ENCODE measurements at places on chromosomes 6 and 20. TPM values are rescaled to one million over a fixed set of nuclear protein-coding genes. Genes with fewer than 3 reads are reported as not detected.

Gene QKI
- 81.8 TPM for total RNA-seq

Gene TNFRSF6B
- 3.3 TPM for total RNA-seq

Gene RGS17
- 0.24 TPM for total RNA-seq

GRCh38 chr20:15866916-15867730 is 706.1 kb downstream of the KIF16B start:
- H3K36me3 ChIP-seq, result no peaks in the 10 kb centered on the region
- H3K4me3 ChIP-seq, result no peak overlapping the region
- H3K27me3 ChIP-seq, result no peaks in the 10 kb centered on the region
- no peaks in the 10 kb centered on the region for H3K4me1 ChIP-seq
- no peak overlapping the region for H3K27ac ChIP-seq

GRCh38 chr6:82954356-82954755 is 111.3 kb downstream of the UBE3D start:
- H3K36me3 ChIP-seq, result no peaks in the 10 kb centered on the region
- H3K27ac ChIP-seq, result no peak overlapping the region
- H3K27me3 ChIP-seq, result no peaks in the 10 kb centered on the region
- H3K4me3 ChIP-seq, result no peak overlapping the region

DNA sequence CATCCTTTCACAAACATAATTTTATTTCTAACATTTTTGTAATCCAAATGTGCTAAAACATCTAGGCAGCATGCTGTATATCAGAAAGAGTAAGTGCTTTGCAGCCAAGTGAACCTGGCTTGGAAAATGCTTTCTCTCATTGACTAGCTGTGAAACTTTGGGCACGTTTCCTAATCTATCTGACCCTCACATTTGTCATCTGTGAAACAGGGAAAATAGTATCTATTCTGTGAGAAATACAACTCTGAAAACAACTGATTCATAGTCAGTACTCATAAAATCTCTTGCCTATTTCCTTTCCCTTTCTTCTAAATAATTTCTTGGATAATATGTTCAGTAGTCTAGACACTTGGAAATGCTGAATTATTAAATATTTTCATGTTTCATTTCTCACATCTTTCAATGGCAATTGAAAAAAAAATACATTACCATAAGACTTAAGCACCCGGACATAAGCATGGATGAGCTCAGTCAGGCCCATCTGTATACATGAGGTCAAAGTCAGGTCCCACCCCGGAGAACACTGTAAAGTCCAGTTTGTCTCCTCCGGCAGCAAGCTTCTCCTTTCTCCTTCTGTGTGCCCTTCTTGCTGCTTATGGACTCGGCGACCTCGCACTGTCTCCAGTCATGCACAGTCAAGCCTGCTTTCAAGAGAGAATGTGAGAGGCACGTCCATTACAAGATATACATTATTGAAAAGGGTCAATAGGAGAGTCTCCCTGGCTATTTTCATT is 455.0 kb upstream of the SOX4 start:
- H3K4me1 ChIP-seq, result peaks cover 33% of the 10 kb centered on the region
- H3K4me3 ChIP-seq, result no peak overlapping the region
- no peaks in the 10 kb centered on the region for H3K27me3 ChIP-seq
- no peak overlapping the region for H3K27ac ChIP-seq
- DNase-seq, result peak; percentile 8
- H3K36me3 ChIP-seq, result no peaks in the 10 kb centered on the region

DNA sequence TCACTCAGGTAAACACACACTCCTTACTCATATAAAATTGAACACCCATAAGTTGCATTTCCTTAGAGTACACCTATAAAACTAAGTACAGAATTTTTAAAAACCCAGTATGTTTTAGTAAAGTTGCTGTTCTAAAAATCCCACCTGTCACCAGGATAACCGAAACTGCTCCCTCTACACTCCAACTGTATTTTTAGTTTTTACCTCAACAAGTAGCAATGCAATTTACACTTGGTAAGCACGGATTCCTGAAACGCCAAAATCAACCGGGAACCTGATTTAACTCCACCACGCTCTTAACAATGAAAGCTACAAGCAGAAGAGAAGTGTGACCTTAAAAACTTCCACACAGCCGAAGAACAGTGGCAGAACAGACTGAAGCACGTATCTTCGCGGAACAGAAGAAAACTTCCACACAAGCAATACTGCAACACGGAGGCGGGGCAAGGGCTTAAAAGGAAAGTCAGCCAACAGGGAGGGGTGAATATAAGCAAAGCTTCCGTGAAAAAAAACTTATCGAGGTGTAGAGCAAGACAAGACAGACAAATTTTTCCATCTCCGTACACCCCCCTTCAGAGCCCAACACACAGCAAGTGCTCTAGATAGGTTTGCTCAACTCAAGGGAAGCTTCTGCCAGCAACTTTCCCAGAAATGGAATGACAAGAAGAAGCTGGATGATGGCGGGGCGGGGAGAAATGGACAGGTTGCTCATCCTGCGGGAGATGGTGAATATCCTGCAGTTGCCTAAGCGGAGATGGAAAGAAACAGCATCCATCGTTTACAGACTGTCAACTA is 1.4 kb downstream of the STAU1 start:
- peak overlapping the region; percentile 98 for H3K27ac ChIP-seq
- peak overlapping the region; percentile 58 for H3K4me3 ChIP-seq
- peaks cover 38% of the 10 kb centered on the region for H3K4me1 ChIP-seq
- no peaks in the 10 kb centered on the region for H3K27me3 ChIP-seq
